SJCRH30 (cell line): ENCODE measurements at places on chromosomes 11 and 22.
A peak's percentile ranks its signal among the peaks of the same experiment; 100 is the strongest.

- H3K27me3 ChIP-seq, result peaks cover 3% of the 10 kb centered on the region; the same call in 1 of the 2 replicates
- H3K4me1 ChIP-seq, result 0 out of 2 replicates have a peak, but pooled peaks cover 3% of the 10 kb centered on the region
- H3K27ac ChIP-seq, result no peak overlapping the region
- no peaks in the 10 kb centered on the region for H3K36me3 ChIP-seq
These were observed 583.4 kb downstream of the SOX6 start for GRCh38 chr11:15772981-15773380.

- no peak overlapping the region for H3K27ac ChIP-seq
- no peak overlapping the region for H3K4me3 ChIP-seq
- peaks cover 8% of the 10 kb centered on the region; the same call in 1 of the 2 replicates for H3K4me1 ChIP-seq
- no peaks in the 10 kb centered on the region for H3K27me3 ChIP-seq
- H3K36me3 ChIP-seq, result no peaks in the 10 kb centered on the region
These were observed 7.1 kb downstream of the DCHS1 start for GRCh38 chr11:6648501-6648900.

- H3K36me3 ChIP-seq, result no peaks in the 10 kb centered on the region
- H3K4me3 ChIP-seq, result no peak overlapping the region
- no peak for DNase-seq
- no peak overlapping the region; the same call in 1 of the 2 replicates for H3K27ac ChIP-seq
- H3K27me3 ChIP-seq, result no peaks in the 10 kb centered on the region
These were observed 226.2 kb downstream of the TMEM135 start for GRCh38 chr11:87263979-87264378.

- no peak for DNase-seq
- no peaks in the 10 kb centered on the region for H3K27me3 ChIP-seq
- H3K4me3 ChIP-seq, result no peak overlapping the region
- no peaks in the 10 kb centered on the region for H3K4me1 ChIP-seq
- no peak overlapping the region for H3K27ac ChIP-seq
These were observed 19.9 kb upstream of the GRAMD1B start for GRCh38 chr11:123410218-123410549.

GRCh38 chr11:113147249-113147648 lies 167.1 kb upstream of the TTC12 start:
- peak; percentile 95 for DNase-seq
- H3K36me3 ChIP-seq, result no peaks in the 10 kb centered on the region
- H3K27ac ChIP-seq, result peak overlapping the region; percentile 92
- H3K4me3 ChIP-seq, result peak overlapping the region; percentile 41
- H3K27me3 ChIP-seq, result no peaks in the 10 kb centered on the region
- peaks cover 41% of the 10 kb centered on the region for H3K4me1 ChIP-seq

GRCh38 chr22:35539487-35539886 lies 1.1 kb upstream of the RASD2 start:
- H3K27ac ChIP-seq, result no peak overlapping the region
- no peaks in the 10 kb centered on the region for H3K36me3 ChIP-seq
- H3K4me3 ChIP-seq, result no peak overlapping the region
- peaks cover 27% of the 10 kb centered on the region for H3K27me3 ChIP-seq

DNA sequence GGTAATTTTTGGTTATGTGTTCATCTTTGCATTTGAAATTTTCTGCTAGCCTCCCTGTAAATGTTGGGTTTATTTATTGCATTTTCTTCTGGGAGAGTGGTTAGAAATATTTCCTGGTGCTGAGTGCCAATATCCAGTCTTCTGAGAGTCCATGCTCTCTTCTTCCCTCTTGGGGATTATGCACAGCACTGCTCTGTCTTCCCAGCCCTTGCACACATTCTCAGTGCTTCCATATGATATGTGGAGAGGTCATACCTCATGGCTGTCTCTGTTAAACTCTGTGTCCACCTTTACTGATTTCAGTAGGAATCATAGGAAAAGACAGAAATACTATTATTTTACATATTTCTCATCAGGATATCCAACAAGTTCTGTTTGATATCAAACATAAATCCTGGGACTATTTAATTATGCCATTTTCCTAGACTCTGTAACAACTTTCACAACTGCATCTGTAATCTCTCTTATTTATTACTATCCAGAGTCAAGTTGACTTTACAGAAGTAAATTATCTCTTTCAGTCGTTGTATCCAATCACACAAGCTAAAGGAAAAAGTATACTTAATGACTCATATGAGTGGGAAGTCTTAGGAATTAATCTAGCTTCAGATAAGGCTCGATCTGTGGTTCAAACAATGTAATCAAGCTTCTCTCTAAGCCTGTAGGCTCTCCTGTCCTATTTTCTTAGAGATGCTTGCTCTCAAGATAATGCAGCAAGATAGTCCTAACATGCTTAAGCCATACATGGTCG lies 2.7 kb upstream of the NXPE1 start:
- no peak overlapping the region for H3K4me3 ChIP-seq
- no peaks in the 10 kb centered on the region for H3K27me3 ChIP-seq
- no peaks in the 10 kb centered on the region for H3K36me3 ChIP-seq
- DNase-seq, result no peak
- no peak overlapping the region for H3K27ac ChIP-seq

DNA sequence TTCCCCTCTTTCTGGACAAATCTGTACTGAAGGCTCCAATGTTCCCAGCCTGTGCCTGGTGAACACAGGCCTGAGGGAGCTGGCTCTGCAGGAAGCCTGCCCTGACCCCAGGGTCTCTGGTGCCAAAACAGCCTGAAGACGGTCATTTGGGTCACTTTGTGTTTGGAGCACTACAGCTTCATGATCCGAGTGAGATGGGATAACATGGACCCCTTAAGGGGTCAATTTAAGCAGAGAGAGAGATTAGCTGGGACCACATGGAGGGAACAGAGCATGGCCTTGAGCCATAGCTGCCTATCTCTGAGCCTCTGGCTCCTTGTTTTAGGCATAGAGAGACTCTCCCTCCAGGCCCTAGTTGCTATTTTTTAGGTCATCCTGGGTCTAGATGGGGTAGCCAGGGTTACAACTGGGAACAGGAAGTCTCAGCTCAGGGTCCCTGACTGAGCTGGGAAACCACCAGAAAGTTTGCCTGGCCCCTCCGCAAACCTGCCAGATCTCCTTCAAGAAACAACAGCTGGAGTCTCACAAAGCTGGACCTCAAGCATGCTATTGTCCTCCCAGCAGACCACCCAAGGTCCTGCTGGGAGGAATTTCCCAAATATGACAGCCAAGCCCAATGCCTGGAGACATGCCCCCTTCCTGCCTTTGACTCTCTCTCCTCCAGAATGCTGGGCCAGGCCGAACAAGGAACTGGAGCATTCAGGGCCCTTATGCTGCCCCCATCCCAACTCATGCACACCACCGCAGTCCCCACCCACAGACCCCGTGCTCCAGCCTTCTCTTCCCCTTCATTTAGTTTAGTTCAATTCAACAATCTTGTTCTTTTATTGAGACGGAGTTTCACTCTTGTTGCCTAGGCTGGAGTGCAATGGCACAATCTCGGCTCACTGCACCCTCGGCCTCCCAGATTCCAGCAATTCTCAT lies 4.0 kb downstream of the SLCO2B1 start:
- no peaks in the 10 kb centered on the region for H3K27me3 ChIP-seq
- no peak overlapping the region for H3K4me3 ChIP-seq
- peak overlapping the region; percentile 95 for H3K27ac ChIP-seq
- peaks cover 54% of the 10 kb centered on the region for H3K4me1 ChIP-seq
- H3K36me3 ChIP-seq, result no peaks in the 10 kb centered on the region

DNA sequence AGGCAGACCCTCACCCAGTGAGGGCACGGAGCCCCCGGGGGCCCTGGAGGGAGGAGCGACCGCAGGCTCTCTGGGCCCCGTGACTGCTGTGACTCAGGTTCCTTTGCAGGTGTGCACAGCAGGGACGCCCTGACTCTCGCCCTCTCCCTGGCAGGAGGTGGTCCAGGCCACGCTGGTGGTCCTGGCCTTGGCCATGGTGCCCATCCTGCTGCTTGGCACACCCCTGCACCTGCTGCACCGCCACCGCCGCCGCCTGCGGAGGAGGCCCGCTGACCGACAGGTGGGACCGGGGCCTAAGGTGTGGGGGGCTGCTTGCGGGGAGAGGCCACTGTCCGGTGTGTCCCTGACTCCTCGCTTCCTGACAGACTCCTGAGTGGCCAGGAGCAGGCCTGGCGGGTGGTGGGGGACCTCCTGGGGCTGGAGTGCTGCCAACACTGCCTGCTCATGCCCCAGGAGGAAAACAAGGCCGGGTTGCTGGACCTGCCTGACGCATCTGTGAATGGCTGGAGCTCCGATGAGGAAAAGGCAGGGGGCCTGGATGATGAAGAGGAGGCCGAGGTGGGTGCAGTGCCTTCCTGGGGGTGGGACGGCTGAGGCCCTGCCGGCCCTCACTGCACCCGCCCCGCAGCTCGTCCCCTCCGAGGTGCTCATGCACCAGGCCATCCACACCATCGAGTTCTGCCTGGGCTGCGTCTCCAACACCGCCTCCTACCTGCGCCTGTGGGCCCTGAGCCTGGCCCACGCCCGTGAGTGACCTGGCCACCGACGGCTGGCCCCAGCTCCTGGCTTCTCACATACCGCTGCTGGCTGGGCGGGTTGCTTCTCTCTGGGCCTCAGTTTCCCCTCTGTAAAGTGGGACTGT lies 10.9 kb downstream of the TCIRG1 start:
- H3K27me3 ChIP-seq, result no peaks in the 10 kb centered on the region
- no peaks in the 10 kb centered on the region for H3K4me1 ChIP-seq
- DNase-seq, result no peak
- no peak overlapping the region for H3K27ac ChIP-seq

DNA sequence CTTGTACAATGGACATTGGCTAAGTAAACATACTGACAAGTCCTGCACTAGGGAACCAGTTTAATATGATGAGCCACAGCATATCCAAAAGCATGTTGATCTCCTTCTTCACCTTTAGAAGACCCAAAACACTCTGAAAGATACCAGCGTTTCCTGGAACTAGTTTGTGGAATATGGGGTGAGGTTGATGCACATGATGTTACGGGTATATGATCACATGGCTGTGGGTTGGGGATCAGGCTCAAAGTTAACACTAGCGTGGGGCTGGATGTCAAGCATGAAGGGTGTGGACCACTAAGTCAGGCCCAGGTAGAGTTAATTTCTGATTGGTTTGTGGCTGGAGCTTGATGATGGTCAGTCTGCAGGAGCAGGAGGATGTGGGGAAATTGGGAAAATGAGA lies 9.0 kb downstream of the IGLL5 start:
- H3K4me1 ChIP-seq, result peaks cover 47% of the 10 kb centered on the region
- no peaks in the 10 kb centered on the region for H3K27me3 ChIP-seq
- no peaks in the 10 kb centered on the region; the same call in 1 of the 2 replicates for H3K36me3 ChIP-seq

GRCh38 chr11:2995031-2995561 lies 3.0 kb upstream of the NAP1L4 start:
- H3K4me1 ChIP-seq, result peaks cover 3% of the 10 kb centered on the region; the same call in 1 of the 2 replicates
- no peaks in the 10 kb centered on the region for H3K27me3 ChIP-seq
- H3K4me3 ChIP-seq, result no peak overlapping the region
- H3K27ac ChIP-seq, result no peak overlapping the region
- no peak for DNase-seq

DNA sequence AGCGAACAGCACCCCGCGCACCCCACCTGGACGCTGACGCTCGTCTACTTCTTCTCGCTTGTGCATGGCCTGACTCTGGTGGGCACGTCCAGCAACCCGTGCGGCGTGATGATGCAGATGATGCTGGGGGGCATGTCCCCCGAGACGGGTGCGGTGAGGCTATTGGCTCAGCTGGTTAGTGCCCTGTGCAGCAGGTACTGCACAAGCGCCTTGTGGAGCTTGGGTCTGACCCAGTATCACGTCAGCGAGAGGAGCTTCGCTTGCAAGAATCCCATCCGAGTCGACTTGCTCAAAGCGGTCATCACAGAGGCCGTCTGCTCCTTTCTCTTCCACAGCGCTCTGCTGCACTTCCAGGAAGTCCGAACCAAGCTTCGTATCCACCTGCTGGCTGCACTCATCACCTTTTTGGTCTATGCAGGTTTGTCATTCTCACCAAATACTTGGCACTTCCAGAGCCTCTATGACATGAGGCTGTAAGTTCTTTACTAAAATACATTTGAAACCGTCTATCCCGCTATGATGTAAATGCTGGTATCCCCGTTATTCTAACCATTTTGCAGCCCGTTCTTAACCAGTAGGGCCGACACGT lies 535 bp downstream of the AQP11 start:
- H3K4me1 ChIP-seq, result no peaks in the 10 kb centered on the region
- no peaks in the 10 kb centered on the region for H3K36me3 ChIP-seq
- no peak for DNase-seq
- H3K27me3 ChIP-seq, result no peaks in the 10 kb centered on the region

DNA sequence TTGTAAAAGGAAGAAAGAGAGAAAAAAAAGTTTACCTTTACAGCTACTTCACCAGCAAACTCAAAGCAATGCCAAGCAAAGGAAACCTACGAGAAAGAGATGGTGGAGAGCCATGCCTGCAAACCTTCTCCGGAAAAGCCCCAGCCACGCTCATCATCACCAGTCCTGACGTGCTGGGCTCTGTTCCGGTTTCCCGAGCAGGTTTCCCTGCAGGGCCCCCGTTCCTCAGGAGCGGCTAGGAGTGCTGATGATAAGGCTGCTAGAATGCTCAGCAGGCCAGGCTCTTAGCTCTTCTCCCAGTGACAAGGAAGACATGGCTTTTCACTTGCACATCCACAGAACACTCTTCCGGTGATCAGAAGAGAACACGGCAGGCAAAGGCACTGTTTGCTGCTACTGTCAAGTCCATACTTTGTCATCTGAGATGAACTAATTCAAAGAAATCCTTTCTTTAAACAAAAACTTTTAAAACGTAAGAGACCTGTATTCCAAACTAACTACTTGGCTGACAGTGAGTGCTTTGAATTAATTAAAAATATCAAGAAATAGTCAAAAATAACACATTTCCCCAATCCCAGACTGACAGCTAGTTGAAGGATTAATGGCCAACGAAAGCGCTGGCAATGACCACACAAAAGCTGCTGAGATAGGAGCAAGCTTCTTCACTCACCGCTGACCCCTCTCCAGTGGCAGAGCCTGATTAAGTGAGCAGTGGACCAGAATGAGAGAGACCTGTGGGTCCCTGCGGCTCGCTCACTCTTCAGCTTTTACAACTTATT lies 35.8 kb downstream of the DUSP8 start:
- H3K27me3 ChIP-seq, result peaks cover 4% of the 10 kb centered on the region; the same call in 1 of the 2 replicates
- H3K4me1 ChIP-seq, result no peaks in the 10 kb centered on the region
- no peak overlapping the region for H3K4me3 ChIP-seq
- H3K27ac ChIP-seq, result no peak overlapping the region

- H3K27me3 ChIP-seq, result no peaks in the 10 kb centered on the region
- H3K4me1 ChIP-seq, result peaks cover 48% of the 10 kb centered on the region
- no peak overlapping the region for H3K27ac ChIP-seq
- H3K36me3 ChIP-seq, result no peaks in the 10 kb centered on the region
These were observed 85.0 kb upstream of the EED start for GRCh38 chr11:86159581-86159891.

GRCh38 chr11:88402192-88402715 lies 64.7 kb upstream of the CTSC start:
- no peaks in the 10 kb centered on the region for H3K36me3 ChIP-seq
- H3K27me3 ChIP-seq, result no peaks in the 10 kb centered on the region
- DNase-seq, result no peak
- H3K27ac ChIP-seq, result no peak overlapping the region
